ENCODE measurements at places on chromosomes 3 and 15. TPM values are rescaled to one million over a fixed set of nuclear protein-coding genes. Genes with fewer than 3 reads are reported as not detected.

DCLK3 gene
- 1.7 TPM for total RNA-seq

DNA sequence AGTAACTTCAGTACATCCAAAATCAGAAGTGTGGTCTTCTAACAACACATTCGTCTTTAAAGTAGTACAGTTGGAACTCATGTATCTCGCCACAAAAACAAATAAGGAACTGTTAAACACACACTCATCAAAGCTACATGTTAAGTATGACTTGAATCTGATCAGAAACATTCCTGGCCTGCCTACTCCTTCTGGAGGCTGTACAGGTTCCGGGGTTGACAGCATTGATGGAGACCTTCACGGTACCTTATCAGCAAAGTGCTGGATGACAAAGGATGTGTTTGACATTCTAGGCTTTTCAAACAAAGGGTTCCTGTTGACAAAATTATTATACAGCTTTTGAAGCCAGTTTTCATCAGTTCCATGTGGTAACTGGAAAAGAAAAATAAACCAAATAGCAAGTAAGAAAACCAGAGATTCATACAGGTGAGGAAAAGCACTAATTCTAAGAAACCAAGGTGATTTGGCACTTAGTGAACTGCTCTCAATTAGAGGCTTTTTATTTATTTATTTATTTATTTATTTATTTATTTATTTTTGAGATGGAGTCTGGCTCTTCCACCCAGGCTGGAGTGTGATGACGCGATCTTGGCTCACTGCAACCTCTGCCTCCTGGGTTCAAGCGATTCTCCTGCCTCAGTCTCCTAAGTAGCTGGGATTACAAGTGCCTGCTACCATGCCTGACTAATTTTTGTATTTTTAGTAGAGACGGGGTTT lies 44.3 kb downstream of the MYO5C start:
- DNase-seq: no peak

SLITRK3 gene
- total RNA-seq: not detected

DNA sequence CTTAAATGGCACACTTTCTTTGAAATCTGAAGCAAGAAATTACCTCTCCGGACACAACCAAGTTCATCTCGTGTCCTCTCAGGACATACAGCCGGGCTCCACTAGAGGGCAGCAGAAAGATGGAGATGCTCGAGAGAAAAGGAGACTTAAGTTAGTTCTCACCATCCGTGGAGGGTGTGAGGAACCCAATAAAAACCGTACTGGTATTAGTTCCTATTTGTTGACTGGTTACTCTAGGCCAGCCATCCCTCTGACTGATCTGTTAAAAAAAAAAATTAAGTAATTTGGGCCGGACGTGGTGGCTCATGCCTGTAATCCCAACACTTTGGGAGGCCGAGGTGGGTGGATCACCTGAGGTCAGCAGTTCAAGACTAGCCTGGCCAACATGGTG lies 7.9 kb upstream of the CYP11A1 start:
- DNase-seq: peak; percentile 85

CPN2 gene
- not detected for total RNA-seq

GRCh38 chr15:48242015-48242414 lies 35.9 kb downstream of the SLC12A1 start:
- no peak for DNase-seq

RASL12 gene
- 6.3 TPM for total RNA-seq

DNA sequence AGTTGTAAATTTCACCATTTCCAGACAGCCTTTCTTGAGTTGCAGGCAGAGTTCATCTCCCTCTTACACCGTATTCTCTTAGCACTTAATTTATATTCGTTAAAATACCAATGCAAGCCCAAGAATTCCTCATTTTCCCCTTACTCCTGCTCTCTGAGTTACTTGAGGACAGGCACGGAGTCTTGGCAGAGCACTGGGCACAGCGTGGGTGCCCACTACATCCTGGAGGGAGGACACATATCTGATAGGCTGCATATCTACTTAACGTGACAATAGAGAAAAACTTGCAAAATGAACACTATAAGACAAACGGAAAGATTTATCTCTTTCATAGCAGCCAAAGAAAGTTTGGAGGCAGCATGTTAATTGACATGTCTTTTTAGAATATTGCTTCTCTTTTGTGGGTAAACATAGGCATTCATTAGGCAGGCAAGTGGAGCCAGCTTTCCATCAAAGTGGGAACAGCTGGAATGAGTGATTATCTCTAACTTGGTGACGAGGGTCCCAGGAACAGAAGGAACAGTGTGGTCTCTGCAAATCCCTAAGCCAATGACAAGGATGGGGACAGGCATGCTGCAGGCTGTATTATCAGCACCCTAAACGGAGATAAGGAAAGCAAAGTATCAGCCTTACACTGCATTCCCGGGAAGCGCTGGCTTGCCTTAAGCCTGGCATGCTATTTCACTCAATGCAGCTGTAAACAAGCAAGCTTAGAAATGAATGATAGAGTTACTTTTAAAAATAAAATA lies 116.5 kb downstream of the RTP4 start:
- no peak for DNase-seq

TGFBR2 gene
- 36.0 TPM for total RNA-seq

ZBED2 gene
- total RNA-seq: not detected

TMEM212 gene
- total RNA-seq: not detected

TCAIM gene
- total RNA-seq: 19.8 TPM

- no peak for DNase-seq
Measured at GRCh38 chr3:9912294-9912935, 4.5 kb upstream of the IL17RC start.

DNA sequence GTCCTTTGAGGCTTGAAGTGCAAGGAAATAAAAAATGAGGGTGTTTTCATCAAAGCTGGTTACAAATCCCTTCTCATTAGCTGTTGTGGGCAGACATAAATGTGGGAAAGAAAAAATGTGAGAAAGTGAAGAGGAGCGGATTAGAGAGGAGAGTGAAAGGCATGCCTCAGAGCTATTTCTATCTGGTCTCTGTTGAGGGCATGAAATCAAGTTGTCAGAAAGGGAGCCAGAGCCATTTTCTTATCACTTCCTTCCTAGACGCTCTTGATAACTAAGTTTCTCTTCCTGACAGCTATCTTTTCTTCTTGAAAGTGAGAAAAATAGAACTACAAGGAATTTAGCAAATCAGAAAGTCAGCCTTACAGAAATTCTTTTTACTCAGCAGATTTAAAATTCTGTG lies 20.8 kb upstream of the CAPN3 start:
- DNase-seq: no peak

GRCh38 chr3:100403362-100404249 lies 2.3 kb downstream of the LNP1 start:
- DNase-seq: no peak

SNX22 gene
- total RNA-seq: 0.17 TPM

GRCh38 chr15:98786717-98787116 lies 138.4 kb downstream of the IGF1R start:
- DNase-seq: no peak

GRCh38 chr3:14988988-14989394 lies 41.6 kb downstream of the NR2C2 start:
- no peak for DNase-seq

MYL3 gene
- 700 TPM for total RNA-seq

SLC9C1 gene
- total RNA-seq: 0.22 TPM

- no peak for DNase-seq
Measured at GRCh38 chr3:24273491-24273890, 221.2 kb downstream of the THRB start.

IQCB1 gene
- 6.6 TPM for total RNA-seq

GPR176 gene
- total RNA-seq: 0.36 TPM

PLCH1 gene
- not detected for total RNA-seq

FHIT gene
- total RNA-seq: 4.0 TPM

CNTN6 gene
- total RNA-seq: 0.10 TPM

EMC7 gene
- total RNA-seq: 65.2 TPM

DUOX2 gene
- 0.73 TPM for total RNA-seq

GRCh38 chr15:58279106-58279505 lies 140.9 kb downstream of the AQP9 start:
- DNase-seq: no peak

GOLGA8K gene
- not detected for total RNA-seq

DNA sequence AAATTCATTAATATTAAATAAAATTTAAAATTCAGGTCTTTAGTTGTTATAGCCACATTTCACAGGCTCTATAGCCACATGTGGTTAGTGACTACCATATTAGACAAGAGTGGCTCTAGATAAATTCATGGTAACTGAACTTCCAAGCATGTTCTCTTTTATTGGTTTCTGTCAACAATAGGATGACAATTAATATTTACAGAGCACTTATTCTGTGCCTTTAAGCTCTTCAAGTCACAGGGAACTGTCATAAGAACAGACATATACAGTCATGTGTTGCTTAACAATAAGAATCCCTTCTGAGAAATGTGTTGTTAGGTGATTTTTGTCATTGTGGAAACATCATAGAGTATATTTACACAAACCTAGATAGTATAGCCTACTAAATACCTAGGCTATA lies 38.8 kb upstream of the SLC25A36 start:
- DNase-seq: no peak

TNIK gene
- total RNA-seq: 32.4 TPM

- no peak for DNase-seq
Measured at GRCh38 chr3:85709346-85709892, 750.6 kb downstream of the CADM2 start.

GALNT15 gene
- total RNA-seq: 5.5 TPM

- no peak for DNase-seq
Measured at GRCh38 chr15:66524838-66525237, 19.7 kb downstream of the ZWILCH start.

DNA sequence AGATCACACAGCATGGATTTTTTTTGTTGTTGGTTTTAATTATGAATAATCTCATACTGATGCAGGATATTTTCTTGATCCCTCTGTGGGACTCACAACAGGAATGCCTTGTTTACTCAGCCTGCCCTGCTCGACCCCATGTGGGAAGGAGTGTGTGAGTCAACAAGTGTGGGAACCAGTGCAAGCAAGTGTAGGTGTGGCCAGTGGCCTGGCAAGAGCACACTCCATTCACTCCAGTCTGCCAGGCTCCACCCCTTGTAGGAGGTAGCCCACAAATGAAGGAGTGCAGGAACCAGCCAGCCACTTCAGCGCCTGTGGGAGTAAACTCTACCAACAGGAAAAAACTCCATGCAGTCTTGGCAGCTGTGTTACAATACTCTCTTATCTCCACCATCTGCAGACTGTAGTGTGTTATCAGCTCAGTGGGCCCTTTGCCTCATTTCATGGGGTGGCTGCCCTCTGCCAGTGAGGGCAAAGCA lies 393.6 kb downstream of the OTOL1 start:
- DNase-seq: no peak

DNA sequence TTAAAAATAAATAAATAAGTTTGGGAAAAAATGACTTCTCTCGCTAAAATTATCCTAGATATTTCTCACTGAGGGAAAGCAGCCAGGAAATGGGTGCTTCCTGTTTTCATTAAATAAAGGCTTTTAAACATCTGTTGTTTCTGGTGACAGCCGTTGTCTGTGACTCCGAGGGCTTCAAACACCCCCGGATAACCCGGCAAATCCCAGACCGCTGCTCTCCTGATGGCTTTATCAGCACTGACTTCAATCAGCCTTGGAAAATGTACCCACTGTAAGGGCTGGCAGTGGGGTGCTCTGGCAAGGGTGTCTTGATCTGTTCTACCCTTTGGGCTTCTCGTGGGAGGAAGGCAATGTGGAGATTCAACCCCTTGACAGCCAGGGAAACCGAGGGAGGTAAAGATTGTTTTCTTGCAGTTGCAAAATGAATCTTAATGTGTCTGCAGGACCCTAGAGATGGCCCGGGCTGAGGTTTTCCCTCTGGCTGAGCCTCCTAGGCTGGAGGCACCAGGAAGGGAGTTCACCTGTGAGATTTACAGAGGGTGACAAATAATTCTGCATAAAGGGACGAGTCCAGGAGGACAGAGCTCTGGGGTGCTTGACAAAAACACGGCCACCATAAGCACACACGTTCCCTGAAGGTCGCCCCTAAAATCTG lies 33.6 kb upstream of the SEC13 start:
- peak; percentile 10 for DNase-seq

GRCh38 chr15:65326117-65326526 lies 21.6 kb downstream of the RNU5B-1 start:
- peak; percentile 54 for DNase-seq

DNA sequence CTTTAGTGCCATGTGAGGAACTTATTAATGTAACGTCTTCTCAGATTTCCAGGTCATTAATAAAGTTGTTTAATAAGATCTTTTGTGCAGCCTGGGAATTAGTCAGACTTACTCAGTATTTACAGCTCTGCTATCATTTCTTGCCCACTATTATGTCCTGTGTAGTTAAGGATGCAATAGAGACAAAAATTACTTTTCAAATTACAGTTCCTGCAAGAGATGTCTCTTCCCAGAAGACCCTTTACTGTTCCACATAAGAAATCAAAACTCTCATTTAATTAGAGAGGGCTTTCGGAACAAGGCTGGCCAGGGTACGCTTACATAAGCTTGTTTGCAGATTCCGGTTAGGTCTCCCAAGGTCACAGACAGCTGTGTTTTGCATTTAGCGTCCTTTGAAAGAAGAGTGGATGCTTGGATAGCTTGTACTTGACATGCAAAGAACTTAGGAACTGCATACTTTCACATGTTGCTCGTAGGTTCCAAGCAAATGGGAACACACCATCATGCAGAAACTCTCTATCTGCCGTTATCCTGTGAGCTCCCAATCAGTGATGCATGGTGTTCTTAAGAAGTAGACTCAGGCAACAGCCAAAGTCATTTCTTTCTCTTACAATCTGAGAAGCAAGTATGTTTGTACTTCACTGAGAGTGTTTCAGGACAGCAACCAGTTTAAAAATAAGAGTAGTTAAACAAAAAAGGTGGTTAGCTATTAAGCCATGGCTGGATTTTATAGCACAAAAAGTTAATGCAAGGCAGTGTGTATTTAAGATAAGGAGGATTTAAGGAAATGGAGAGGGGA lies 37.4 kb downstream of the FILIP1L start:
- DNase-seq: no peak

DNA sequence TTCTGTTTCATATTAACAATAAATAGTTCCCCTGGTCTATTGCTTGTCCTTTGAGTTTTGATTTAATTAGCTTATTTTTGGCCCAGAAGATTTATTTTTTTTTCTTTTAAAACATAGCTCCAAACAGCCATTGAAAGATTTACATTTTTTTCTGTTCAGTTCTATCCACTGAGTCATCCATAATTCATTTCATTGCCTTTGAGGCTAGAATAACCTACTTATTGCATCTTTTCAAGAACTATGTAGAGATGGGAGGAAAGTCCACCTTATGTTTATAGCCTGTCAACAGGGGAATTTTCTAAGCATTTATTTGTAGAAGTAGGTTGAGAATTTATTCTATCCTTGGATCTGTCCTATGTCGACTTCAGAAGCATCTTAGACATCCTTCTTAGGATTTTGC lies 53.4 kb upstream of the CHD2 start:
- DNase-seq: no peak

DNA sequence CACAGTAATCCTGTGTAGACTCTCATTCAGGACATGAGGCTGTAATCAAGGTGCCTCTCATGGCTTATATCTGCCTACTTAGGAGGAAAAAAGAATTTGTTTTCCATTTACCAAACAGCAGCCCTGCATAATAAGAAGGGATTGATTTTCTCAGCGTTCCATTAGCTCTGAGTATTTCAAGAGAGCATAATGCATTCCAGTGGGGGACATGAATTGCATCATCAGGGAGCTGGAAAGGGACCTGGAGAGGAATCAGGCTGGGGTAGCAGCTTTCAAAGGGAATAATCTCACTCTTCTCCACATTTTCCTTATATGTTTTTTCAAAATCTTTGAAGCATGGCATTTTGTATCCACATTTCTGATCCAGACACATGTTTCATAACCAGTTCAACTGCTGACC lies 150.6 kb upstream of the ANKRD28 start:
- no peak for DNase-seq

KBTBD8 gene
- 6.1 TPM for total RNA-seq

SLC51B gene
- total RNA-seq: not detected

EFHB gene
- 0.30 TPM for total RNA-seq

Measured in psoas muscle (tissue), 8 donors.